ENCODE measurements at places on chromosomes 3 and 15. TPM values are rescaled to one million over a fixed set of nuclear protein-coding genes. Genes with fewer than 3 reads are reported as not detected.
A peak's percentile ranks its signal among the peaks of the same experiment; 100 is the strongest.

- DNase-seq, result no peak
- H3K4me1 ChIP-seq, result no peaks in the 10 kb centered on the region
- no peak overlapping the region for H3K27ac ChIP-seq
- H3K4me3 ChIP-seq, result no peak overlapping the region
- H3K27me3 ChIP-seq, result peaks cover 21% of the 10 kb centered on the region
Measured at GRCh38 chr3:150899141-150899540, 6.1 kb downstream of the MINDY4B start.

- H3K36me3 ChIP-seq, result no peaks in the 10 kb centered on the region
- H3K4me1 ChIP-seq, result no peaks in the 10 kb centered on the region
- no peak overlapping the region for H3K4me3 ChIP-seq
- H3K27me3 ChIP-seq, result no peaks in the 10 kb centered on the region
Measured at GRCh38 chr3:74041068-74041675, 416.4 kb upstream of the PDZRN3 start.

DNA sequence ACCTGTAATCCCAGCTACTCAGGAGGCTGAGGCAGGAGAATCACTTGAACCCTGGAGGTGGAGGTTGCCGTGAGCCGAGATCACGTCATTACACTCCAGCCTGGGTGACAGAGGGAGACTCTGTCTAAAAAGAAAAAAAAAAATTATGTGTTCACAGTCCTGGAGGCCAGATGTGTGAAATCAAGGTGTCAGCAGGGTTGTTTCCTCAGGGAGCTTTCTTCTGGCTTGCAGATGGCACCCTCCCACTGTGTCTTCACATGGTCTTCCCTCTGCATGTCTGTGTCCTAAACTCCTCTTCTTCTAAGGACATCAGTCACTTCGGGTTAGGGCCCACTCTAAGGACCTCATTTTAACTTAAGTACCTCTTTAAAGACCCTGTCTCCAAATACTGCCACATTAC lies 56.1 kb upstream of the UBE2E1 start:
- no peak overlapping the region for H3K4me3 ChIP-seq
- peaks cover 9% of the 10 kb centered on the region for H3K4me1 ChIP-seq
- DNase-seq, result no peak

IL16 gene
- 0.10 TPM for polyA plus RNA-seq

- H3K4me3 ChIP-seq, result no peak overlapping the region
- DNase-seq, result no peak
- H3K27ac ChIP-seq, result no peak overlapping the region
- no peaks in the 10 kb centered on the region for H3K4me1 ChIP-seq
- no peaks in the 10 kb centered on the region for H3K27me3 ChIP-seq
- H3K36me3 ChIP-seq, result no peaks in the 10 kb centered on the region
Measured at GRCh38 chr3:72520690-72521308, 327.4 kb downstream of the SHQ1 start.

DNA sequence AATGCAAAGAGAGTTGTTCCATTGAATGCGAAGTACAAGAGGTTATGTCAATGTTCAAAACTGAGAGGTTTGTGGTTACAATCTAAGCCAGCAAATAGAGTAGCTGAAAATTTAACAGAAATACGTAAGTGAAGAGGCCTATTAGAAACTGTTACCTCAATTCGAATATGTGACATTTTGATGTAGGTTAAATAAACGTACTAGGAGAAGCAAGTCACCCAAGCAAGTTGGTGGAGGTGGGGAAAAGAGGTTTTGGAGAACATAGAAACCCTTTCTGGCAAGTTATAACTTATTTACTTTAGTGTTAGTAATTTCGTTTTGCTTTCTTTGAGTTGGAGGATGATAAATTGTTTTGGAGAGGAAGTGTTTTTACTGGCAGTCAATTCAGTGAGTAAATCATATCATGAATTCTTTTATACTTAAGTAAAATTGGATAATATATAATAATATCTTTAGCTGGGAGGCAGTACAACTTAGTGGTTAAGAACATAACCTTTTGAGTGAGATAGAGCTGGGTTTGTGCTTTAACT lies 91.2 kb upstream of the NAALADL2 start:
- no peaks in the 10 kb centered on the region for H3K36me3 ChIP-seq
- no peaks in the 10 kb centered on the region for H3K4me1 ChIP-seq
- DNase-seq, result no peak
- no peak overlapping the region for H3K27ac ChIP-seq

- no peak overlapping the region for H3K4me3 ChIP-seq
- H3K27me3 ChIP-seq, result peaks cover 7% of the 10 kb centered on the region
- no peaks in the 10 kb centered on the region for H3K36me3 ChIP-seq
- DNase-seq, result no peak
- H3K4me1 ChIP-seq, result peaks cover 2% of the 10 kb centered on the region
- no peak overlapping the region for H3K27ac ChIP-seq
Measured at GRCh38 chr15:31974855-31975829, 55.2 kb upstream of the CHRNA7 start.

GRCh38 chr3:115022835-115023398 lies 124.2 kb downstream of the ZBTB20 start:
- DNase-seq, result no peak
- H3K4me1 ChIP-seq, result no peaks in the 10 kb centered on the region
- H3K27me3 ChIP-seq, result no peaks in the 10 kb centered on the region
- no peaks in the 10 kb centered on the region for H3K36me3 ChIP-seq
- H3K4me3 ChIP-seq, result no peak overlapping the region

GRCh38 chr3:141625506-141625905 lies 112.6 kb upstream of the RNF7 start:
- H3K4me1 ChIP-seq, result no peaks in the 10 kb centered on the region
- no peak for DNase-seq
- H3K36me3 ChIP-seq, result no peaks in the 10 kb centered on the region
- H3K27me3 ChIP-seq, result no peaks in the 10 kb centered on the region
- no peak overlapping the region for H3K27ac ChIP-seq

GRCh38 chr3:134464064-134464688 lies 21.6 kb downstream of the ANAPC13 start:
- H3K27ac ChIP-seq, result peak overlapping the region; percentile 23
- no peak for DNase-seq
- peaks cover 6% of the 10 kb centered on the region for H3K4me1 ChIP-seq
- H3K36me3 ChIP-seq, result no peaks in the 10 kb centered on the region

GRCh38 chr15:77002954-77003912 lies 8.3 kb downstream of the PSTPIP1 start:
- H3K4me3 ChIP-seq, result no peak overlapping the region
- H3K27me3 ChIP-seq, result no peaks in the 10 kb centered on the region
- H3K36me3 ChIP-seq, result peaks cover 6% of the 10 kb centered on the region
- H3K4me1 ChIP-seq, result no peaks in the 10 kb centered on the region

DNA sequence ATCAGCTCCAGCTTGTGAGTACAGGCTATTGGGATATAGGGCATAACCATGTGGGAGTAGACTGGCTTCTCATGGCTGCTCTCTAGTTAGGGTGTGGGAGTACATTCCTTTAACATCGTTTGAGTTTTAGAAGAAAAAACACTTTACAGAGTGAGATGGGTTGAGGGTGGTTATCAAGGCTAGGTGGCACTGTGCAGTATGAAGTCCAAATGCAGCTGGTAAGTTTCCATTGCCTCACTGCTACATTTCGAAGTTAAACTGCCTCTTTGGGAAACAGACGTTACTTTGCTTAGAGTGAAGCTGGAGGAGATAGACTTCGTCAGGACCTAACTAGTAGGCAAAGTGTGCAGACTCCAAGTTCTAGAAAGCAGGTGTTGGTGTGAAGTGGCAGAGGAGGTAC lies 192.4 kb downstream of the SQOR start:
- no peaks in the 10 kb centered on the region for H3K36me3 ChIP-seq
- H3K27me3 ChIP-seq, result peaks cover 3% of the 10 kb centered on the region
- no peak for DNase-seq
- H3K4me3 ChIP-seq, result no peak overlapping the region
- H3K27ac ChIP-seq, result no peak overlapping the region
- no peaks in the 10 kb centered on the region for H3K4me1 ChIP-seq

PLA2G4E gene
- polyA plus RNA-seq, result 1.1 TPM

DNA sequence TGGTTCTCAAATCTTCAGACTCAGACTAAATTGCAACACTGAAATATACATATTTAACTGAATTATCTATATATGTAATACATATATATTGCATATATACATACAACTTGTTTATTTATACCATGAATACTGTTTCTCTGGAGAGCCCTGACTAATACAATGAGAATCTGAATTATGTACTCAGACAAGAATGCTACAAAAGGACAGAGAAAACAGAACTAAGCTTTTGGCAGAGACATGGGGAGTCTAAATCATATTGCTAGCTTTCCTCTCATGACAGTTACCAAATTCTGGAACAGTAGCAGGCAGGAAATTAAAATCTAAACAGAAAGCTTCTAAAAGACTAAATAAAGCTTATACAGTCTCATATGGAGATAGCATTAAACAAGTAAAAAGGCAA lies 142.4 kb upstream of the KCNMB2 start:
- H3K27ac ChIP-seq, result no peak overlapping the region
- H3K4me3 ChIP-seq, result no peak overlapping the region
- H3K36me3 ChIP-seq, result no peaks in the 10 kb centered on the region
- peak; percentile 2 for DNase-seq
- no peaks in the 10 kb centered on the region for H3K27me3 ChIP-seq

DNA sequence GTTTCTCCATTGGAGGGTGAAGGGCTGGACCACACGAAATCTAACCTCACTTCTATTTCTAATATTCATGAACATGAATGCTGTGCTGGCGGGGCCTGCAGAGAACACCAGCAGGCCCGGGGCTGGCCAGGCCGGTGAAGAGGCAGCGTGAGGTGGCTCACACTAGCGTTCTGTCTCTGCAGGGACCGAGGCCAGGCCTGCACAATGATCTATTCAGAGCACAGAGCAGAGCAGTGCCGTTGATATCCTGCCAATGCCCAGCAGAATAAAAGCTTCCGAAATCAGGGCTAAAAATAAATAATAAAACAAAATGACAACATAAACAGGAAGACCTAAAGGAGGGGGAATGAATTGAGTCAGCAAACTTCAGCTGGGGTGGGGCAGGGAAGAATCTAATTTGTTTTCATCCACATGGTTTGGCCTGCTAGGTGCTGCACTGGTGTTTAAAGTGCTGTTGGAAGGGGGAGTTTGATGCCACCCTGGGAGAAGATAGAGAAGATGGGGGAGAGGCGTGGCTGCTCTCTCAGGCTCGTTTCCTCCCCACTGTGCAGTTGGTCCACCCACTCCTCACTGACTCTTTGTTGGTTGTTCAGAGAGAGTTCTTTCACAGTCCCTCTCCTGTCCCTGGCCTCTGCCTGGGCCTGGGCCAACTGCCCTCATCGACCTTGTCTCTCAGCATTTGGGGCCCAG lies 837.1 kb downstream of the AGBL1 start:
- no peak overlapping the region for H3K4me3 ChIP-seq
- DNase-seq, result no peak
- no peaks in the 10 kb centered on the region for H3K4me1 ChIP-seq

AP3B2 gene
- 0.31 TPM for polyA plus RNA-seq

DNA sequence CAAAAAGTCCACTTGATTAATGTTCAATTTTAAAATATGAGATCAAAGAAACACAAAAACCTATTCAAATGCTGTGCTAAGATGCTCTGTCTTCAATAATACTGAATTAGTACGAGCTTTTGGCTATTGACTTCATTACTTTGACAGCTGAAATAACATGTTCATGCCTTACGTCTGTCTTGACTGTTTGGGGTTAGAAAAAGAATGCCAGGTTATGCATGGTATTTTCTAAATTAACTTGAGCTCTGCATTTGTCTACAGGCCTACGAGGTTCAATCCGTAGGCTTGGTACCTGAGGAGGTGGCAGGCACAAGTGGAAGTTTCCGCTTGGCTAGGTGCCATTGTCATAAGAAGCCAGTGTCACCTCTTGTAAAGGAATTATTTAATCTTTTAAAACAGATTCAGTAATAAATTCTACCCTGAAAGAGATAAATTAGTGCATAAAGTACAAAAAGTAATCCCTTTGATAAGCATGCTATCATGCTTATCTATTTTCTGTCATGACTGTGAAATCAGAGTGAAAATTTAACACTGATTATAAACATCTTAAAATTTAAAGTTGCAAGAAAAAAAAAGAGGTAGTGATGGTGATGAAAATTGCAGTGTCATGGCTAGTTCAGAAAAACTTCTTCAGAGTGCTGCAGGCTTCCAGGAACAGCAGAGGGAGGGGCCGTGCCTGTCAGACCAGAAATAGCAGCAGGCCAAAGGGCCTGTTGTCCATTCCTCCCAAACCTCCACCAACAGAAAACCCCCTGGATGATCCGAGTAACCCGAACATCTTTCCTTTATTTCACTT lies 115.7 kb downstream of the ARRDC4 start:
- no peaks in the 10 kb centered on the region for H3K36me3 ChIP-seq
- no peaks in the 10 kb centered on the region for H3K27me3 ChIP-seq
- H3K4me3 ChIP-seq, result no peak overlapping the region
- no peak for DNase-seq
- H3K4me1 ChIP-seq, result peaks cover 23% of the 10 kb centered on the region

- no peaks in the 10 kb centered on the region for H3K27me3 ChIP-seq
- peak overlapping the region; percentile 53 for H3K4me3 ChIP-seq
- H3K4me1 ChIP-seq, result peaks cover 62% of the 10 kb centered on the region
- no peaks in the 10 kb centered on the region for H3K36me3 ChIP-seq
- no peak for DNase-seq
Measured at GRCh38 chr15:40239693-40240618, 1.1 kb downstream of the PAK6 start.

CLDN16 gene
- polyA plus RNA-seq, result 0.88 TPM

GRCh38 chr15:71215126-71215894 lies 100.0 kb downstream of the THSD4 start:
- H3K4me3 ChIP-seq, result no peak overlapping the region
- peaks cover 19% of the 10 kb centered on the region for H3K36me3 ChIP-seq
- no peak overlapping the region for H3K27ac ChIP-seq
- no peaks in the 10 kb centered on the region for H3K27me3 ChIP-seq
- peaks cover 8% of the 10 kb centered on the region for H3K4me1 ChIP-seq

- no peak overlapping the region for H3K4me3 ChIP-seq
- no peaks in the 10 kb centered on the region for H3K27me3 ChIP-seq
Measured at GRCh38 chr3:45949432-45949831, 6.2 kb downstream of the CXCR6 start.

DNA sequence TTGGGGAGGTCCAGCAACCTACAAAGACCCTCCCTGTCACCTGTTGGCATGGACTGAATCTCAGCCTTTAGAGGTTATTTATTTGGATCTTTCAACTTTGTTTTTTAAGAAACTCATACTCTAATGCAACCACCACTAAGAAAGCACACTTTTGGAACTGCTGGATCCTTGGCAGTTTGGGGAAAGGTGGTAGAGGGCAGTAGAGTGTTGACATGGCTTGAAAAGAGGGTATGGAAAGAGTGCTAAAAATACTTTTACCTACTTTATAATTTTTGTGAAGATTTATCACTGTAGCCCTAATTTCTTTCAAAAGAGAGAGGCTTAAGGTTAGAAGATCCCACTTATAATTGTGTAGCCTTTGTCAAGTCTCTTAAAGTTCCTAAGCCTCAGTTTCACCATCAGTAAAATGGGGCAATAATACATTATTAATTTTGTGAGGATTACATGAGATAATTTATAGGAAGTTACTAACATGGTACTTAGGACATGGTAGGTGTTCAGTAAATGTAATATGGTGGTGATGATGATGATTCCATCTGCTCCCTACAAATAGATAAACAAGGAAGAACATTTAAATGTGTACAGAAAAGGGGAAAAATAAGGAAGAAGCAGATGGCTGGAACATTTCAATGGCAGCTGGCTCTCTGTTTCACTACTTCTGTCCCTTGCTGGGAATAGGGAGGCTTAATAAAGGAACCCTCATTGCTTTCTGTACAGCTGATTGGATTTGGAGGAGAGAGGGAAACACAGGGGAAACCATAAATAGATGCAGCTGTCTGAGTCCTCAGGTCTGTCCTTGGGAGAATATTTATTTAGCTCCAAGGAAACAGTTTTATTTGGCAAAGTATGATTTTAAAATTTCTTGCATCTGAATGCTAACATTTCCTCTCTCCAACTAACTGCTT lies 208.4 kb upstream of the ADAMTS9 start:
- no peaks in the 10 kb centered on the region for H3K27me3 ChIP-seq
- H3K4me3 ChIP-seq, result no peak overlapping the region
- no peak for DNase-seq
- H3K4me1 ChIP-seq, result peaks cover 3% of the 10 kb centered on the region

Data from keratinocyte (primary cell).